ENCODE measurements at places on chromosomes 5 and 9.
A peak's percentile ranks its signal among the peaks of the same experiment; 100 is the strongest.

DNA sequence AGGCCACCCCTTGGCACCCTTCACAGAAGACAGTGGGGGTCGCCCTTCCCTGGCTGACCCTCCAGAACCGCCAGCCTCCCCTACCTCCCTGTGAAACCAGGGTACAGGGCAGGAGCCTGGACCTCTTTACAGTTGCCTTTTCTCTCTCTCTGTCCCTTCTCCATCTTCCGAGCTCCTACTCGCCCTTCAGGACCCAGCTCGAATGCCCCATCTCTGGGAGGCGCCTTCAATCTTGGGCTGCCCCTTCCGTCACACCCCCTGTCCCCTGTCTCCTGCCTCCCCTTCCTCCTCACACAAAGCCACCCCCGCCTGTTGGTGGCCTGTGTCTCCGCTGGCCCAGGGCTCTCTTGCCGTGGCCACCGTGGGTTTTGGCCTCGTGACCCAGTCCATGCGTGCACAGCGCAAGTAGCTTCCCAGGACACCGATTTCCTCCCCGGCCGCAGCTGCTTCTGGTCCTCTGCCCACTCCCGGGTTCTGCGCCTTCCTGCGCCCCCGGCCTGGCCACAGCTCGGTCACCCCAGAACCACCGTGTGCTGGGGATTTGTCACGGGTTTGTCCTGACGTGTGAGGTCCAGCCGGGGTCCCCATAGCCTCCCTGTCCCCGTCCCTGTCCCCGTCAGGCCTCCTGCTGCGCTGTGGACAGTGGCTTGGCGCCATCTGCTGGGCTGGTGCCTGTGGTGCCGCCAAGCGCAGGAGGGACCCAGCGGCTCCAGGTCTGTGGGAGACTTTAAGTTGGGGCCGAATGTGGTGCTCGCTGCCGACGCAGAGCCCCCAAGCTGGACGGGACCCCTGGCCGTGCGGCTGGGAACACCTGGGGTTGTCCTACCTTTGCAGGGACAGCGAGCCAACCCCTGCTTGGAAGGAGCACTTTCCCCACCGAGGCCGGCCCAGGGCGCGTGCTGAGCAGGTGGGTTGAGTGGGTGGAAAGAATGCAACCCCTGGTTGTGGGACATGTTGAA lies 4.0 kb upstream of the TMEM250 start:
- DNase-seq: no peak

DNA sequence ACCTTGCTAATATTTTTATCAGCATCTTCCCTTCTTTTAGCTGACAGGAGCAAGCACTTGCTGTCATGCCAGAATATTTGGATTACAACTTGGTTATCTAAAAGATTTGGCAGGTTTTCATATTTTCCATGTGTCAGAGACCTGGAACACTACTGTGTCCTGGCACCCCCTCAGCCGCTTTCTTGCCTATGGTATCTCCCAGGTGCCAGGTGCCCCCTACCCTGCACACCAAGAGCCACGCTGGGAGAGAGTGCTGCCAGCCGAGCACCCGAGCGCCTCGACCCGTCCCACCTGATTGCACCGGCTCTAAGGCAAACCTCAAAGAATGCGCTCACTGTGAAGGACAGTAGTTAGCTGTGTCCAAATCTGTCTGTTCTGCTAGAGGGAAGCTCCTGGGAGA lies 84.8 kb downstream of the GTF3C4 start:
- no peak for DNase-seq

DNA sequence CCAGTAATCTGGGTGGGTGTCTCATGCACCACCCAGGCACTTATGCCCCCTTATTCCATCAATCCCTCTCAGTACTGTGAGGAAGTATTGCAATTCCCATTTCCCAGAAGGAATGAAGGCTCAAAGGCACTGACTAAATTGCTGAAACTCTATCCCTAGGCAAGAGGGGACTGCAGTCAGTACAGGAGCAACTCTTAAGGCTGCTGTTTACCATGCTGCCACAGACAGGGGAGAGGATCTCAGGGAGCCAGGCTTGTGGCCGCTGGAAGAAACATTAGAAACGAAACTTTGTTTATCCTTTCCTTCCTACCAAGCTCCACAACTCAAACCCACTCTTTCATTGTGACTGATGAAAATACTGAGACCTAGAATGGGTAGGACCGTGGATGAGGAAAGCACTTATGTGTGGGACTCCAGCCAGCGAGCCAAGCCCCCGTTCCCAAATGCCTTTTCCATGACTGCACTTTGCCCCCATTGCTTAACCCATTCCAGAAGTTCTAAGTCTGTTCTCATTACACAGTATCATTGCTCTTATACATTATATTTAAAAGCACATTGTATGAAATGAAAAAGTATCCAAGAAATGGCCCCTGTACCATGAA lies 54.3 kb downstream of the TLE1 start:
- DNase-seq: no peak

GRCh38 chr5:66888613-66889012 lies 292.4 kb downstream of the MAST4 start:
- no peak for DNase-seq

DNA sequence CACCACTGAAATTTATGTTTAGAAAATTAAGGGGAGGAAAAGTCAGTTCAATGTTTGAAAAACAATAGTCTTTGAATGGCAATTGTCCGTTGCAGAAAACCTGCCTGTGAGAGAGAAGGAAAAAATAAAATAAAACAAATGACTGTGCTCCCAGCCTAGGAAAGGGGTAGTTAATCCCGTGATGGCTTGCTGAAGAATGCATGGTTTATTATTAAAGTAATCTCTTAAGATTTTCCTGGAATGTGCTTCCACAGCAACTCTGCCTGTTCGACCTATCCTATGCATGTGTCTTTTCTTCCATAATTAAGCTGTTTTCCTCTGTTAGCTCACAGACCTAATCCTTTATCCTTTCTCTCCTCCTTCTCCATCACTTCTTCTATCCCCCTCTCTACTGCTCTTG lies 2.4 kb upstream of the DAB2 start:
- DNase-seq: no peak

DNA sequence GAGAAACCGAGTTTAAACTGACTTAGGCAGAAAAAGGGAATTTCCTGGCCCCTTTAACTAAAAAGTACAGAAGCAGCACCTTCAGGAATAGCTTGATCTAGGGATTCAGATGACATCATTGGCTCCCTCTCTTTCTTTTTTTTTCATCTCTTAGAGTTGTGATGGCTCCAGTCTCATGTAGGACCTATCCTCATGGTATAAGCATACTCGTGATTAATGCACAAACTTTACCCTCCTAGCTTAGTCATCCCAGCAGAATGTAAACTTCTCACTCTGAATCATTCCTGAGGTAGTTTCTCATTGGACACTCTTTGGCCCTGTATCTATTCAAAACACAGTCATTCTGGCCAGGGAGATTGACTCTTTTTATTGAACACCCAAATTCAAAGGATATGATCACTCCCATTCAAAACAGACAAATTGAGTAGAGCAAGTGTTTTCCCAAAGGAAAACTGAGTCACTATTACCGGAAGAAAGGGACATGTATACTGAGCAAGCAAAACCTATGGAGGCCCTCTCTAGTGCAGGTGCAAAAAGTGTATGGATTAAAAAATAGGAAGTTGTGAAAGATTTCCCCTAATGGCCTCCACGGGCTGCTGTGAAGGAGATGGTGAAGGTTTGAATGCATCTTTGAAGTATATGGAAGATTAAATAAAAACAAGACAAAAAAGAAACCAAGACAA lies 27.6 kb upstream of the SMIM23 start:
- peak; percentile 89 for DNase-seq

- no peak for DNase-seq
Measured at GRCh38 chr9:71733176-71733575, 35.1 kb downstream of the CEMIP2 start.

- no peak for DNase-seq
Measured at GRCh38 chr5:43281840-43282658, 31.2 kb downstream of the HMGCS1 start.

DNA sequence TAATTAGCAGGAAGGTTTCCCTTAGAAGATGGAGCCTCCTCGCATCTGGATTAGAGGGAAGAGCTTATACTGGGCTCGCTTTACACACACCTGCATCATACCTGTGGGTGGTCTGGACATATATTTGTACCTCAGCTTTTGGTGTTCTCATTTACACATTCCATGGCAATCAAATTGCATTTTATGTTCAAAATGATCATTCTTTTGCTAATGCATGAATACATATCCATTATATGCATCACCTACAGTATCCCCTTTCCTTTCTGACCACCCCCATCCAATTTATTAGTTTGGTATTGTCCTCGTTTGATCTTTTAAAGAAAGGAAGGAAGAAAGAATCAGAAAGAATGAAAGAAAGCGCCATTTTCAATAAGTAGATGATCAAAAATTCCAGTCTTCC lies 251.5 kb downstream of the SLF1 start:
- no peak for DNase-seq

GRCh38 chr5:181187500-181188213 lies 17.3 kb downstream of the TRIM7 start:
- DNase-seq: no peak

GRCh38 chr5:99019254-99019653 lies 90.4 kb upstream of the CHD1 start:
- DNase-seq: no peak

- DNase-seq: no peak
Measured at GRCh38 chr5:138230981-138231589, 18.0 kb upstream of the CDC23 start.

DNA sequence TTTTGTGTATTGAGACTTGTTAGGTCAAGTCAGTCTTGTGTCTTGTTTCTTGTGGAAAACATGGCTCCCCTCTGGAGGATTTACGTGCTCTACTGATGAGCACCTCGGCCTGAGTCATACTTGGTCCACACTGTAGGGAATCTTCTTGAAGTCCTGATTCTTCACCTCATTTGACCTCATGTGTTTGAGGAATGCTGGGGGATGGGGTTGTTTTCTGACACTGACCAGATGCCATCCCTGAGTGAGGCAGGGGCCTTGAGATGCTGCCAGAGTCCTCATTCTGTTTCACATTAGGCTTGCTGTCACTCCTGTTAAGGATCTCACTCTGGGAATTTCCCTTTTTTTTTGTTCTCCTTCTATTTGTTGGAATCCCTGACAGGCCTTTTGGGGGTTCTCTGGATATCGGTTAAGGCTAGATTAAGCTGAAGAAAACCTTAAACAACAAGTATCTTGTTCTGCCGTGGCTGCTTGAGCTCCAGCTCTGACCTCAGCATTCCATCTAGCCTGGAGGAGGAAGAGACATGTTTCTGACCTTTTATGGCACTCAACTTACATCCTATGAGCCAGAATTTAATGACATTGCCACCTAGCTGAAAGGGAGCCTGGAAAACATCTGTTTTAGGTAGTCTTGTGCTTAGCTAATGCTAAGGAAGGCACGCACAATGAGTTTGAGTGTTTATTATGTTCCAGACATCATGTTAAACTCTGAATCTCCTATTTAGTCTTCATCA lies 20.6 kb downstream of the TCOF1 start:
- no peak for DNase-seq

DNA sequence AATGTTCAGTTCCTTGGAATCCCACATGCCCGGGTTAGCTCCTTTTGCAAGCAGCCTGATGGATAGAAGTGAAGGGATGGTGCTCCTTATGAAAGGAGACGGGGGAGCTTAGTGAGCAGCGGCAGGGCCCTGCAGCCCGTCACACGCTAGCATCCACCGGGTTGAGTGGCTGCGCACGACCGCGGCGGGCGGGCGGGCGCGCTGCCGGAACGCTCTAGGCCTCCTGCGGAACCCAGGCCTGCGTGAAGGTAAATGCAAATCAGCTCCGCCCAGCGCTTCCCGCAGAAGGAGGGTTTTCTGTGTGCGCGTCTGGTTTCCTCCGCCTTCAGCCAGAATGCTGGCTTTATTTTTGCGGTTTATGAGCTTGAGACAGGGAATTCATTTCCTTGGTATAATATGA lies 19.8 kb downstream of the IL12B start:
- DNase-seq: no peak

- DNase-seq: no peak
Measured at GRCh38 chr5:149170299-149170698, 29.0 kb downstream of the ABLIM3 start.

DNA sequence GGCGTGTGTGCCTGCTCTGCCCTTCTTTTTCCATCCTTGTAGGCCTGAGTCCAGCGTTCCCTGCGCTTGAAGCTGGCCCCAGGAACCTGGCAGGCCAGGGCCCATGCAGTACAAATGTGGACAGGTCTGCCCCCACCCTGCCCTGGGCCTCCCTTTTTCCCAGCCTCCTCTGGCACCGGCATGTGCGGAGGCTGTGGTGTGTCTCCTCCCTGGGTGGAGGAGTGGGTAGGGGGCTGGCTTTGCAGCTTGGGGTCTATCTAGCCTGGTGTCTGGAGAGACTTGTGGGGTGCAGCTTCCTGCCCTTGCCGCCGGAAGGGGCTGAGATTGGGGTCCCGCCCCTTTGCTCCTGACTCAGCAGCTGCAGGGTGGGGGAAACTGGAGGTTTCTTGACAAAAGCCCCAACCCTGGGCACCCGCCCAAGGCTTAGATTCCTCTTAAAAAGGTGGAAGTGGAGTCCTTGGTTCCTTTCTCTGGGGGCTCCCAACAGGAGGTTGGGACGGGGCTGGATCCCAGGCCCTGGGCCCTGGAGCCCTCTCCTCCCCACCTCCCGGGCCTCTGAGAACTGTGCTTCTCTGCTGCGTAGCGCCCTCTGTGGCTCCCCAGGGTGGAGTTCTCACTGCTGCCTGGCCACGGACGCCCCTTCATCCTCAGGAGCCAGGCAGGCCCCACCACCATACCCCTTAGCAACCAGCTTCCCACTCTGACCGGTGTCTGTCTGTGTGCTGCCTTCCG lies 18.0 kb downstream of the RXRA start:
- no peak for DNase-seq

GRCh38 chr9:95822583-95823431 lies 52.7 kb upstream of the ERCC6L2 start:
- DNase-seq: no peak

DNA sequence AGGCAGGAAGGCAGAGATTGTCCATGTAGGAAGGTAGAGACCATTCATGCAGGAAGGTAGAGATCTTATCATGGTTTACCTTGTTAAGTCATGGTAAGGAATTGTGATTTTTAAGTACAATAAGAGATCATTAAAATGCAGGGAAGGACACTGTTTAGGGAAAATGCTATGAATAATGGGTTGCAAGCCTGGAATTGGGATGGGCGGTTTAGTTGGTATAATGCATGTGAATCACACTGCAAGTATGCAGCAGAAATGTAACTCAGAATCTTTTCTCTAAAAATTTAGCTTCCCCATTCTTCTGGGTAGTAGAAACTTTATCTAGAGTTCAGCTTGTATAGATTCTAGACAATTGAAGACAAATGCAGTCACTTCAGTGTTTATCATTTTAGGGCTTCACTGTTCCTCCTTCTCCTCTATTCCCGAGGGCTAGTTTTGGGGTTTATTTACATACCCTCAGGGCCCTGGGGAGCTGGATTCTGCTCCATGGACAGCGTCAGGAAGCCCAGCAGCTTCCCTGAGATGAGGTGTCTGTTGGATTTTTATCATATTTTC lies 212.0 kb downstream of the SREK1 start:
- DNase-seq: no peak

- no peak for DNase-seq
Measured at GRCh38 chr9:33128570-33128969, 38.6 kb downstream of the B4GALT1 start.

DNA sequence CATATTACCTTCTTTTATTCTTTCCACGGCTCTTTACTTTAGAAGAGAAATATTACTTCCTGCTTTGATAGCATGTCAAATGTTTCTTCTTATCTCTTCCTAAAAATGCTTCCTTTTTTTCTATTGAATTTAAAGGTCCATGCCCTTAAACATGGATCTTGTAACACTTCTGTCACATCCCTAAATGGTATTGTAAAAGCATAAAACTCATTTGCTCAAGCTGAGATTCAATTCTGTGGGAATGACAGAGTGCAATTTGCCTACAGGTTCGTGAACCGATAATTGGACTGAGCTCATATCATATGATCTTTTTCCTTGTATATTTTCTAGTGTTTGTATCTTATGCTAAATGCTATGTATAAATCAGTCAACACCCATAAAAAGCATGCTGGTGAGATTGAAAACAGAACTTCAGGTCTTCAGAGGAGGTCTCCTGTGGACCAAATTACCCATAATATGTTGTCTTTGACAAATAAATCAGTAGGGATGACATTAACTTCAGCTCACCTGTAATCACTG lies 429.3 kb downstream of the TMEM232 start:
- no peak for DNase-seq

All from SW 1271 (cell line).